NCI-H187 treated with DMSO at 0.1 percent for 48 hours (cell line): ENCODE measurements at places on chromosomes 13 and 19.
A peak's percentile ranks its signal among the peaks of the same experiment; 100 is the strongest.

GRCh38 chr13:29164116-29164515, 344.0 kb downstream of the MTUS2 start:
- DNase-seq: no peak

- no peak for DNase-seq
Measured at GRCh38 chr13:24250376-24251057, 58.9 kb upstream of the C1QTNF9 start.

DNA sequence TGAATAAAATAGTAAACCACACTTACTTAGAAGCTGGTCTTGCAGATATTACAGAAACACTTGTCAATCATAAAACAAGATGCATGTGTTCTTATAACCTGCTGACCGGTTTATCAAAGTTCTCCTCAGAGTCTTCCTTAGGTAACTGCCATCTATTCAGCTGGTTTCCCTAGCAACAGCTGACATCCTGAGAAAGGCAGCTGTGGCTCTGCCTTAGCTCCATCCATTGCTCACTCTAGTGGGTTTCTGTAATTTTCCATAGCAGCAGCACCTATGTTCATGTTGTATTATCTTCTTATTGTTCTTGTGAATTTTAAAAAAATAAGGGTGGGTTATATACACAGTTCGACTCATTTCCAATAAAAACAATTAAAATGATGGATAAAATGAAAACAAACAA, 87.8 kb downstream of the RAP2A start:
- DNase-seq: no peak

DNA sequence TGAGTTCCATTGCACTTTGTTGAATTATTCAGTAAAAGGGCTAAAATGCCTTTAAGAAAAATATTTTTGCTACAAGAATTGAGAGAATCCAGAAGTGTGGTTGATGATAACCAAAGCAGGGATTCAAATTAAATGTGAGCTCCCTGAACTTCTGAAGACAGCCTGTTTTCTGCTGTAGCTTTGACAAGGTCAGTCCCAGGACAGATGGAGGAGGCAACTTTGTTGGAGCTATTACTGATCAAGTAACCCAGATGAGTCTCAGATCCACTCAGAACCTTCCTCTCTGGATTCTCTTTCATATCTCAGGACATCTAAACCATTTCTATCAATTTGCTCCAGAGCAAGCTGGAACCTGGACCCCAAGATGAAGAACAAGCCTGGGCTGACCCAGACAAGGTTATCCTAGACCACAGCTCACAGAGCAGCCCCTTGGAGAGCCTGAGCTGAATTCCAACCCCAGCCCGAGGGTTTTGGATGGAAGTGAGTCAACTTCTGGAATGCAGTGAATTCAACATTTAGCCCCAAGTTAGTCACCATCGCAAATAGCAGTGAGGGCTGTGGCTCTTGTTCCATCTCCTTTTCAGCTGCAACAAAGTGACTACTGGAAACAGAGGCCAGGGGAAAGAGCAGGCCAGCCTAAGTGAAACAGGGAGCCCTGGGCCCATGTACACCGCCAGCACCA, 137.8 kb upstream of the TSC22D1 start:
- no peak for DNase-seq

- DNase-seq: no peak
Measured at GRCh38 chr19:30539981-30540380, 167.8 kb downstream of the ZNF536 start.

DNA sequence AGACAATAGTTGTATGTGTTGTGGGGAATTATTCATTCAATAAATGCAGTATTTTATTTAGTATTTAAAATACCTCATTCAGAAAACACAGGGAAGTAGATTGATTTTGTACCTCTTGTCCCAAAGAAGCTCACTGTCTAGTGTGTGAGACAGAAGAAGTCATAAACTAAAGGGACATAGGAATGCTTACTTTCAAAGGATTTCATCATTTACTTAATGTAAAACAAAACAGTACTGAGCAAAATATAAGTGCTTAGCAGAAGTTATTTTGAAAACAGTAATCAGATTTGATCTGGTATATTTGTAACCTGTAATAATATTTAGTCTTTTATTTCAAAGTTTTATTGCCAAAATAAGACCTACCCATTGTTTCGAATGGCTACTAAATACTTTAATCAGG, 117.9 kb downstream of the TDRD3 start:
- no peak for DNase-seq

DNA sequence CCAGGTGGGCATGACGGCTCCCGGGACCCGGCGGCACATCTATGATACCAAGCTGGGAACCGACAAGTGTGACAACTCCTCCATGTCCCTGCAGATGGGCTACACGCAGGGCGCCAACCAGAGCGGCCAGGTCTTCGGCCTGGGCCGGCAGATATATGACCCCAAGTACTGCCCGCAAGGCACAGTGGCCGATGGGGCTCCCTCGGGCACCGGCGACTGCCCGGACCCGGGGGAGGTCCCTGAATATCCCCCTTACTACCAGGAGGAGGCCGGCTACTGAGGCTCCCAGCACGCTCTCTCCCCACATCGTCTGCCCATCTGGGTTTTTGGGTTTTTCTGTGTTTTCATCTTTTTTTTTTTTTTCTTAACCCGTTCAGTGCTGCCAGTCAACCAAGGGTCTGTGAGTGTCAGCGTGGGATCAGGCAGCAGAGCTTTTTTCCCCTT, 2.3 kb upstream of the ABCA7 start:
- DNase-seq: no peak

GRCh38 chr19:49389406-49389805, 1.4 kb downstream of the KASH5 start:
- no peak for DNase-seq

- no peak for DNase-seq
Measured at GRCh38 chr13:111413407-111414187, 93.2 kb downstream of the TEX29 start.

GRCh38 chr19:17931532-17932191, 1.2 kb upstream of the CCDC124 start:
- DNase-seq: no peak

DNA sequence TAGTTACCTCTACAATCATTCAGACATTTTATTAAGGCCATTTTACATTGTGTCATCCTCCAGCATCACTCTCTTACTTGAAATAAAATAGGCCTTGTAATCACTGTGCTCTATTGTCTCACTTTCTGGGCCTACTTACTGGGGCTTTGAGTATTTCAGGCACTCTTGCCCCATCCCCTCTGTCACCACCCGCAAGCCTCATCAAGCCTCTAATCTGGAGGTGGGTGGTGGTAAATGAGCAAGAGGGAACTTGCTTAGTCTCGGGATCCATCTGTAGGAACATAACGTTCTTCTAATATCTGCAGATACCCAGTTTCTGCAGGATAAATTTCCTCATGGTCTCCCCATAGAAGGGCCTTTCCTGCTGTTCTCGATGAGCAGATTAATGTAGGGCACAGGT, 19.4 kb upstream of the GPR18 start:
- no peak for DNase-seq

DNA sequence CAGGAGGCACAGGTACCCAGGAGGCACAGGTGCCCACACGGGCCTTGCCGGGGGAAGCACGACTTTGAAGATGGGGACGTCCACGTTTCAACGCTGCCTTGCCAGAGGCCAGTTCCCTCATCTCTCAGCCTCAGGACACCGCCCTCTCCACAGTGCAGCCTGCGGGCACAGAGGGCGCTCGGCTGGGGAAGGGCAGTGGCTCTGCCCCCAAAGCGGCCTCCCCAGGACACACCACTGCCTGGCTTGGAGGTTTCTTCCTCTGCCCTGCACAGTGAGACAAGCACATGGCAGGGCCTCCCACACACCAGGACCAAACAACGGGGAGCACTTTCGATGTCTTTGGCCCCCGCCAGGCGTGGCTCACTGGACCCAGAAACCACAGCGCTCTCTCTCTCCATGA, 73.0 kb downstream of the RASA3 start:
- DNase-seq: no peak

GRCh38 chr19:18270326-18270725, 3.9 kb downstream of the IQCN start:
- no peak for DNase-seq

GRCh38 chr13:50927701-50928100, 18.1 kb downstream of the RNASEH2B start:
- DNase-seq: no peak

GRCh38 chr19:1568320-1569019, at the start of gene MEX3D:
Gene MEX3D, minus strand, starts transcription at chr19:1568325. Its CDS starts 267 bp downstream, at chr19:1568058.
- DNase-seq: no peak

- no peak for DNase-seq
Measured at GRCh38 chr19:34732612-34733211, 1.3 kb upstream of the ZNF181 start.

GRCh38 chr13:98310485-98311199, 133.6 kb upstream of the RNF113B start:
- no peak for DNase-seq

GRCh38 chr13:40403509-40404241, 262.8 kb downstream of the FOXO1 start:
- DNase-seq: no peak

- DNase-seq: no peak
Measured at GRCh38 chr13:102913914-102914313, 68.1 kb downstream of the ERCC5 start.

GRCh38 chr19:33225458-33225926, at the start of gene SLC7A10:
Gene SLC7A10, minus strand, starts transcription at chr19:33225850. Its CDS starts 147 bp downstream, at chr19:33225703.
- DNase-seq: no peak

DNA sequence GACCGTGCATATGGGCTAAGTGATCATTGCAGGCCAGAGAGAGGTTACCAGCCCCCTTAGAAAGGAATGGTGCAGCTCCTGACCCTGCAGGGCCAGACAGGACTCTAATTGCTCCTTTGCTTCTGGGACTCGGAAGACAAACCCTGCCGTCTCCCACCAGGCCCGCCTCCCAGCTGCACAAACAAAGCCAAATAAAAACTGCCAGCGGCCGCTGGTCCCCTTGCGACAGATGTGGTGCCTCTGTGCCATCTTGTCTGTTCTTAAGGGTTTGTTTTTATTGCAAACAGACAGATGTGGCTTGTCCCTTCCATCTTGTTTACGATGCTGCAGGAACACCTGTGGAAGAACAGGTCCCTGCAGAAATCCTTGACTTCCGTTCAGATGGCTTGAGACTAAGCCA, 434.4 kb upstream of the TSHZ3 start:
- DNase-seq: no peak

DNA sequence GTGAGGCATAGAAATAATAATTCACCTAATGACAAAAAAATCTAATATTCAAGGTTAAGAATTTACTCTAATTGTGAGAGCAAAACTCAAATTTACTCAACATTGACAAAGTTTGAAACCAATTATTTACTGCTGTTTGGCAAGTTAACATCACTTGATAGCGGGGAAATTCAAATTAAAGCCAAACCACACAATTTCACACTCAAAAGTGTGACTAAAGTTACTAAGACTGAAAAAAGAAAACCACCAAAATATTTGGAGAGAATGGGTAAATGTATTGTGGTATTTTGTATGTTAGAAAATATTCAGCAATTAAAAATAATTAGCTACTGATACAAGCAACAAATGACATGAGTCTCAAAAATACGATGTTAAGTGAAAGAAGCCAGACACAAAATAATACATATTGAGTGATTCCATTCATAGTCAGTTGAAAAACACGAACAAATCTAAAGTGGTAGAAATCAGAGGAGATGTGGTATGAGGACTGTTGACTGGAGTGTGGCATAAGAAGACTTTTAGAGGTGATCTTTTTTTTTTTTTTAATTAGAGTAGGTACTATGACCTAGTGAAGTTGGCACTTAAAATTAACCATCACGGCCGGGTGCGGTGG, 541.4 kb upstream of the ATXN8OS start:
- DNase-seq: no peak

- DNase-seq: no peak
Measured at GRCh38 chr19:58476498-58477015, 405 bp downstream of the ZNF446 start.

- DNase-seq: no peak
Measured at GRCh38 chr19:57850553-57851017, 926 bp downstream of the ZNF587 start.

GRCh38 chr13:24916464-24916863, 152.5 kb downstream of the RNF17 start:
- DNase-seq: no peak

DNA sequence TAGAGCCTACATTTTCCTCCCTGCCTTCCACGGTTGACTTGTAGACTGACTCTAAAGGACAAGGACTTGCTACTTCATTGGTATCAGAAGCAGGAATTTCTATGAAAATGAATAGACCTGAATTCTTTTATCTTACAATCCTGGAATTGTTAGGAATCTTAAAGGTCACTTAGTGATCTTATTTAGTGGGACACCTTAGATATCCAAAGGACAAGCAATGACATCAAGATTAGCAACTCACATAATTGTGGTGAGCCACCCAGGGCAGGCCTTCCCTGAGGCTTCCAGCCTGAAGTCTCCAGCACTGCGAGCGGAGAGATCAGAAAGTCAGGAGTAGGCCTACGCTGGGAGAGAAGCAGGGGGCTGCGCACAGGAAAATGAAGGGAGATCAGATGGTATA, 37.8 kb downstream of the KLF5 start:
- DNase-seq: no peak

DNA sequence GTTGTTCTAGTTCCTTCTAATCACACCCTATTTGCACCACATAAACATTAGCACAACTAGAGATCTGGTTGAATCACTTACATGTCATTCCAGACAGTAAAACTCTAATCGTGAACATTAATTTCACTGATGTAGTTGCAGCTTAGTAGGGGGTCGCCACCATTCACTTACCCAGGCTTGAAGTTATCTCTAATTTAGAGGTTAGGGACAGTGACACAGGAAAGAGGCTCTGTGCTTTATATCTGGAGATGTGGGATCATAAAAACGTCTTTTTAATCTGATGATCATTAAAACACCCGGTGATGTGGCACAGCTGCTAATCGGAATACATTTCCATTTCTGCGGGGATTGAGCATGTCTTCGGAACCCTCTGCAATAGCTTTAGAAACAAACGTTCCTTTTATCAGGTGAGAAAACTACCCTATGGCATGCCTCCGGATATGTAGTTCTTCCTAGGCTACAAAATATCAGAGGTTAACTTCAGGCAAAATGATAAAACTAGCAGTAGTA, 523.0 kb downstream of the MYO16 start:
- no peak for DNase-seq

GRCh38 chr19:45779231-45780145, 2.8 kb downstream of the DMPK start:
- DNase-seq: peak; percentile 90

- no peak for DNase-seq
Measured at GRCh38 chr19:33819506-33819879, 22.8 kb downstream of the KCTD15 start.

GRCh38 chr13:111623208-111623607, 302.8 kb downstream of the TEX29 start:
- no peak for DNase-seq
